ENCODE measurements at places on chromosomes 1 and 21. TPM values are rescaled to one million over a fixed set of nuclear protein-coding genes. Genes with fewer than 3 reads are reported as not detected.

Gene LMX1A
- not detected for total RNA-seq

Gene DYNLT5
- not detected for total RNA-seq

Gene PRKCZ
- 19.6 TPM for total RNA-seq

Gene DAP3
- total RNA-seq: 88.8 TPM

Gene OR2L8
- total RNA-seq: 0.36 TPM

Measured in CD8-positive, alpha-beta T cell (primary cell).